ENCODE measurements at places on chromosomes 3 and 15.
A peak's percentile ranks its signal among the peaks of the same experiment; 100 is the strongest.

DNA sequence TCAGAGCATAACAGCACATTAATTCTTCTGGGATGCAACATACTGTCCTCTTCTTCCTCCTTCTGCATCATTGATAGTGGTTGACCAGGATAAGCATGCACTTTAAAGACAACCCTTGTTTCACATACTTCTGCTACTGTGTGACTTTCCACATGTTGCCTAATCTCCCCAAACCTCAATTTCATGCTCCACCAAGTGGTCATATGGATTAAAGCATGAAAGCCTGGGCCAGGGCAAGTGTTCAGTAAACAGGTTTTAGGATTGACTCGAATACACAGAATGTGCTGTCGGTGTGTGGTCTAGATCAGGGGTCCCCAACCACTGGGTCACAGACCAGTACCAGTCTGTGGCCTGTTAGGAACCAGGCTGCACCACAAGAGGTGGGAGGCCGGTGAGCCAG, 22.5 kb upstream of the BFSP2 start:
- DNase-seq: peak; percentile 49

GRCh38 chr3:40653878-40654277, 129.1 kb downstream of the ZNF621 start:
- DNase-seq: no peak

GRCh38 chr15:82150645-82151044, 104.8 kb upstream of the MEX3B start:
- no peak for DNase-seq

DNA sequence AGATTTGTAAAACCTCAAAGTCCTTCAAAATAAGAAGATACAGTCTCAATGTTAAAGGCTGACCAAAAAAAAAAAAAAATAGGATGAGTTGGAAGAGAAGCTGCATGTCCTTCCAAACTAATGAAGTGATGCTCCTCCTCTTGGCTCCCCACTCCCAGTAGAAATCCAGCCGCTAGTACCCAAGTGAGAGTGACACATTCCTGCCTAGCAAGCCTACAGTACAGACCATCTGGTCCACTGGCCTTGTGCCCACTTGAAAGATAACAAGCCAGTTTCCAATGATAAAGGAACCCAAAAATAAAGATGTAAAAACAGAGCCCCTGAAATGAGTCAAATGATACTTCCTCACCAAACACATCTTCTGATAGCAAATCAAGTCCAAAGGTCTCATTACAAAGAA, 258.7 kb upstream of the NSMCE3 start:
- no peak for DNase-seq

DNA sequence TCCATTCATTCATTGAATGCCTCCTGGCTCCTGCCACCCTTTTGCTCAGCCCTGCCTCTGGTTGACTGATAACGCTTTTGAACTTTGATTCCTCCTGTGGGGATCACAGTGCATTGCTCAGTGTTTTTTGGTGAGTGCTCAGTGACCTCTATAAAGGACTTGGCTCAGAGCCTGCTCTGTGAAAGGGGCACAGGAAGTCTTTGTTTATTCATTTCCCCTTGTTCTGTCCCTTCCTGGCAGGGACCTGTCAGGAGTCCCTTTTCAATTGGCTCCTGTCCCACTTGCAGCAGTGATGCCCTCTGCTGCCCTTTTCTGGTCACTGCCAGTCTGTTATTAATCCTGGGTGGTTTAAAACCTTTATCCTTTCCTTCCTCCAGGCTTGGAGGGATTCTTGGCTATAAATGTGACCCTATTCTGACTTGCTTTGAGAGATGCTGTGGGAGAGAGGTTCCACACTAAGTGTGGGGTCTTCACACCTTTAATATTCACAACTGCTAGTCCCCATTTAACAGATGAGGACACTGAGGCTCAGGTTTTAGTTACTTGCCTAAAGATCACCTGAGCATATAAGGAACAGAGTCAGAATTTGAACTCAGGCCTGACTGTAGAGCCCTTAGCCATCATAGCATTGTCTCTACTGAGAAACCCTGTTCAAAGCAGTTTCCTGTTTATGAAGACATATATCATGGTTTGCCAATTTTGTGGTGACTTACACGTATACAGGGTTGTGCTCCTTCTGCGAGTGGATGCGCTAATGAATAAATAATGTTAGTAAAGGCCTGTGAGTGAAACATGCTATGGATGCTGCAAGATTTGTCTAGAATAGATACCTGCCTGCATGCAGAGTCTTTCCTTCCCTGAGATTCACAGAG, 23.2 kb upstream of the TATDN2 start:
- no peak for DNase-seq

- DNase-seq: peak; percentile 82
Observed at GRCh38 chr15:91627473-91628278, 225.8 kb upstream of the SLCO3A1 start.

GRCh38 chr3:47261301-47261700, 21.3 kb downstream of the KIF9 start:
- DNase-seq: no peak

- DNase-seq: no peak
Observed at GRCh38 chr3:52923963-52924362, 26.6 kb upstream of the STIMATE start.

GRCh38 chr3:151625086-151625485, 108.6 kb upstream of the AADACL2 start:
- DNase-seq: no peak

GRCh38 chr3:10697918-10698317, 118.1 kb upstream of the SLC6A11 start:
- no peak for DNase-seq

DNA sequence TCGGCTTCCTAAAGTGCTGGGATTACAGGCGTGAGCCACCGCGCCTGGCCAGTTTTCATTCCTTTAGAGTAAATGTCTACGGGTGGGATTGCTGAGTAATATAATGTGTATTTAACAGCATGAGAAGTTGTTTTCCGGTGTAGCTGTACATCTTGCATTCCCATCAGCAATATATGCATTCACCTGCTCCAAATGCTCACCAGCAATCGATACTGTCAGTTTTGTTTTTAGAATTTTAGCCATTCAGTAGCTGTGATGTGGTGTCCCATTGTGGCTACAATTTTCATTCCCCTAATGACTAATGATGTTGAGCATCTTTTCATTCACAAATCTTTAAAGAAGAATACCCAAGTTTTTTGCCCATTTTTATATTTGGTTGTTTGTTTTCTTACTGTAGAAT, 134.8 kb upstream of the RGMA start:
- no peak for DNase-seq

DNA sequence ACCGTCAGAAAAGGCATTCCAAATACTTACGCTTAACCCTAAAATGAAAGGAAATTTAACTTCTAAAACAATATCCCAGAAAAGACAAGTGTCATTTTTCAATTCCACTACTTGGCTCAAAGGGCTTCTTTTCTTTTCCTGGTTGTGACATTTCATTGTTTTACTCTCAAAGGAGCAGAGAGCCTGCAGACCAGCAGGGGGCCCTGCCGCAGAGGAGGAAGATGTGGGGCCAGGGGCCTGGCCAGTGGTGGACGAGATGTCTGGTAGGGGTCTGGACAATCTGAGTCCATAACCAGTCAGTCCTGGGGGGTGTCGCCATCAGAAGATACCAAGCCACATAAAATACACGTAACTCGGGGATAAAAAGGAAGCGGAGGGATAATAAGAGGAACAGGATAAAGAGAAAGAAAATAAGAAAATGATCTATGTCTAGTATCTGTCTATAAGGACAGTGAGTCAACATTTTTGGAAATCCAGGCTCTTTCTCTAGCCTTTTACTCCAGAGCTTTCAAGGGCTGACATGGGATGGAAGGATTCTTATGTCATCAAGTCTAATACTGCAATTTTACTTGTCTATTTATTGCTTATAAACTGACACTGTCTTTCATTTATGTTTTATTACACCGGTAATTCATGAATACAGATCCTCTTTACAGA, 54.2 kb upstream of the ARHGEF3 start:
- DNase-seq: no peak

DNA sequence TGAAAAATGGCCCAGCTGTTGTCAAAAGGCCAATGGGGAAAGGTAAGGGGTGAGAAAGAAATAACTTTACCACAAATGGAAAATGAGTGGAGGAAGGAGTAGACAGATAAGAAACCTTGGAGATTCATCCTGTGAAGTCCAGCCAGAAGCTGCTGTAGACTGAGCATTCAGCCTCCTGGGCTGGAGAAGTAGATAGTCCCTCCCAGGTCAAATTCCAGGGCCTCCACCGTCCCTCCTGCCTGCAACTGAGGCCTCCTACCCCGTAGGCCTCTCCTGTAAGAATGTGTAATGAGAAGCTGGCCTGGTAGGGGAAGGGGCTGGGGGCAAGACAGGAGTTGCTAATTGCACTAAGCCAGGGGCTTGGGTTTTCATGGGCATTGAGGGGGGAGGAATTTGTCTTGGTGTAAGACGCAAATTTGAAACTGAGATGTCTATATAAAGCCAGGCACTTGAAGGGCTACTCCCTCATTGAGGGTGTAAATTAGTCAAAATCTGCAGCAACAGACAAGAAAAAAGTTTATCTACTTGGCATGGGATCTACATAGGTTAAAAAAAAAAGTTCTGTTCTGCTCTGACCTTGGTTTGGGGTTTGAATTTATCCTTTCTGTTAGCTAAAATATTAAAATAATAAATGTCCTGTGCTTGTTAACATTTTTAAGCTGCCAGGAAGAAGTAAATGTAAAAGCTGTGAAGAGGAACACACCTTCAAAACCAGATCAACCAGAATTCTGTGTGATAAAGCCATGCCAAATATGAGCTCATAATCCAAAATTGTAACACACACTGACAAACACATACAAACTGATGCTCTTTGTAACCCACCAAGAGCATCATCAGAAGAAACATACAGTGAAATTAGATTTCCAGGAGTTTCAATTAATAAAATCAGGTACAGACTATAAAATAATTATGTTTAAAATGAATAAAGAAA, 1.7 kb upstream of the RBP2 start:
- DNase-seq: no peak

DNA sequence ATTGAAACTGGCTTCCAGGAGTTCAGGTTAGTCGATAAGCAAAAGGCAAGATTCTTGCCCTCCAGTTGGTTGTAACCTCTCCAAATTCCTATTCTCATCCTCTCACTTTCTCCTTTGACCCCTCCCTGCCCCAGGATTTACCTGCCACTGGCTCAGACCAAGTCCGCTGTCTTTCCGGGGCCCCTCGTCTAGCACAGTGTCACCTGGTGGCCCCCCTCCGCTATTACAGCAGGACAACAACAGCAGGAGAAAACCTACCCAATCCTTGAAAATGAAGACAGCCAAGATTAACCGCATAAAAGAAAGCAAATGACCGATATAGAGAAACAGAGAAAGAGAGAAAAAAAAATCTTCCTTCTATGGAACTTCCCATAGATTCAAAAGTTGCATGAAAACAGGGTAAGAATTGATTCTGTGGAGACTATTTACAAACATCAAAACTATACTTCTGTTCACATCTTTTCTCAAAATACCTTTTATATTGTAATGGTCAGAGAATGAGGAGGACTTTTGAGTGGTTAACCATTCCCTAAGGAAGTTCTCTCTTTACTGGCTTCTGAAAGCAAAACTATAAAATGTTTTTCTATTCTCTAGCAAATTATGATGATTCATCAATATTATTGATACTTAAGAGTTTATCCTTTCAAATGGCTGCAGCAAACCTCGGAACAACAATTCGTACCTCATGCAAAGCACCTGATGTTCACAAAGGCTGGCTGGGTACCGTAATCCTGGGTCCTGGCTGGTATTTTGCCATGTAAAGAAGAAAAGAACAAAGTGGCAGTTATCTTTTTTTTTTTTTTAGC, 10.0 kb upstream of the ST8SIA2 start:
- DNase-seq: no peak

- DNase-seq: no peak
Observed at GRCh38 chr15:89814112-89814742, 425 bp downstream of the ANPEP start.

DNA sequence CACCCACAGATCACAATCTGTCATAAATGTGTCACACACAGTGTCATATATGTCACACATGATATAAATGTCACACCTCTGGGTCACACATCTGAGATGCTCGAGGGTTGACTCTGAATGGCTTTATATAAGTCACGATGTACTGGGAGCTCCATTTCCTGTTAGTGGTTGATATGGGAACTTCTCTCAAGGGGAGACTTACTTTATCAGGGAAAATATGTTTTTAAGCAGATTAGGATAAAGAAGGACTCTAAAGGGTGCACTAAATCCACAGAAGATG, 83.9 kb upstream of the MEF2A start:
- DNase-seq: no peak

All from astrocyte of the cerebellum (primary cell).